ENCODE measurements at places on chromosomes 13 and 19.

DNA sequence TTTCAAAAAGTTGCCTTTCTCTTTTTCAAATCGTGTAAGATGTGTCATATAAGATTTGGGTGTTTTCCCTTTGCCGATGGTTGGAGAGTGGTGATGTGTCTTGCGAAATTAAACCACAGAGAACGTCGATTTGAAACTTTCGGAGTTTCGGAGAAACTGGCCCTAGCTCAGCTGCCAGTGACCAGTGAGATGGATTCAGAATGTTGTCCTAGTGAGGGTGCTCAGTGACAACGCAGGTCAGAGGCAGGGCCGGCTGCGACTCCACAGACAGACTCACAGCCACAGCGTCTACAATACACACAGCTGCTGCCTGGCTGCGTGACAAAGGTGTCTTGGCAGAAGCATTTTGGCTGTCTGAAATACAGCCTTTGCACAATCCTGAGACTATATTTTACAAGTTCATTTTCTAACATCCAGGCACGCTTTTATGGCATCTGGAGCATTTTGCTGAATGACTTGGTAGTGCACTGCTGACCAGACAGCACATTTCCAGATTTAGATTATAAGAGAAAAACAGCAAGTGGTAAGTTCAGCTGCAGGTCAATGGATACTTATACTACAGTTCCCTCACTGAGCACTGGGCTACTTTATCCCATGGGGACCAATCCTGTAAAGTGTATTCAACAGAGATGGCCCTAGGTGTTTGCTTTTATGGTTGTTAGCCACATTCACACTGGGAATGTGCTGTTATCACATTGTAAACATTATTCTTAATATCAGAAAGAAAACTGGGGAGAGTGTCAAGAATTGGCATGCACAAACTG, 207.5 kb downstream of the KCNRG start:
- no peak for DNase-seq

DNA sequence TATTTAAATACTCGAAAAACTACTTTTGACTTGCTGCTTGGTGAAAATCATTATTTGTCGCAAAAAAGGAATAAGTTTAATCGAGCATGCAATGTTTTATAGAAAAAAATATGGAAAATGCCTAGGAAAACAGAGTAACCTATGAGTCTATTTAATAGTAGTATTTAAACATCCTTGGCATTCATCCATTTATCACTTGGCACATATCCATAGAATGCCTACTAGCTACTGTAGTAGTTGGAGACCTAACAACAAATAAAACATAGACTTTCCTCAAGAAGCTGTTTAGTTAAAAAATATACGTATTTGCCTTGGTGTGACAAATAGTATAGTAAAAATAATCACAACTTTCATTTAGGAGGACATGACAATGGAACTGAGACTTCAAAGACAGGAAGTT, 302.1 kb downstream of the DIAPH3 start:
- no peak for DNase-seq

GRCh38 chr13:20492641-20493040, 33.0 kb downstream of the CRYL1 start:
- peak; percentile 25 for DNase-seq

- peak; percentile 24 for DNase-seq
Observed at GRCh38 chr19:12834976-12835757, 788 bp upstream of the RTBDN start.

DNA sequence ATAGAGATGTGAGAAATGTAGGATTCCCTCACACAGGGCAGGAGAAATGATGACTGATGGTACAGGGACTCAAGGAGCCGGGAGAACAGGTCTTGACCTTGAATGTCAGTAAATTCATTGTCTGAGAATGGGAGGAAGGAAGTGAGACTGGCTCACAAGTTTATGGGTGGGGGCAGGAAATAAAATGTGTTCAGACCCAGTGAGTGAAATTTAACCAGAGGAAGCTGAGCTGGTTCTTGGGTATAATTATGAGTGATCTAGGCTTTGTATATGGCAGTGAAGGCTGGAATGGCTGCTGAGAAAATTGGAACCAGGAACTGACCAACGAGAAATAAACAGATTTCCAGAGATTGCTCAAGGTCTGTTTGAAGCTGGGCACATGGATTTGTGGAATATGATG, 6.3 kb upstream of the IGSF23 start:
- no peak for DNase-seq

GRCh38 chr13:114069376-114070097, 62.9 kb downstream of the RASA3 start:
- DNase-seq = no peak

DNA sequence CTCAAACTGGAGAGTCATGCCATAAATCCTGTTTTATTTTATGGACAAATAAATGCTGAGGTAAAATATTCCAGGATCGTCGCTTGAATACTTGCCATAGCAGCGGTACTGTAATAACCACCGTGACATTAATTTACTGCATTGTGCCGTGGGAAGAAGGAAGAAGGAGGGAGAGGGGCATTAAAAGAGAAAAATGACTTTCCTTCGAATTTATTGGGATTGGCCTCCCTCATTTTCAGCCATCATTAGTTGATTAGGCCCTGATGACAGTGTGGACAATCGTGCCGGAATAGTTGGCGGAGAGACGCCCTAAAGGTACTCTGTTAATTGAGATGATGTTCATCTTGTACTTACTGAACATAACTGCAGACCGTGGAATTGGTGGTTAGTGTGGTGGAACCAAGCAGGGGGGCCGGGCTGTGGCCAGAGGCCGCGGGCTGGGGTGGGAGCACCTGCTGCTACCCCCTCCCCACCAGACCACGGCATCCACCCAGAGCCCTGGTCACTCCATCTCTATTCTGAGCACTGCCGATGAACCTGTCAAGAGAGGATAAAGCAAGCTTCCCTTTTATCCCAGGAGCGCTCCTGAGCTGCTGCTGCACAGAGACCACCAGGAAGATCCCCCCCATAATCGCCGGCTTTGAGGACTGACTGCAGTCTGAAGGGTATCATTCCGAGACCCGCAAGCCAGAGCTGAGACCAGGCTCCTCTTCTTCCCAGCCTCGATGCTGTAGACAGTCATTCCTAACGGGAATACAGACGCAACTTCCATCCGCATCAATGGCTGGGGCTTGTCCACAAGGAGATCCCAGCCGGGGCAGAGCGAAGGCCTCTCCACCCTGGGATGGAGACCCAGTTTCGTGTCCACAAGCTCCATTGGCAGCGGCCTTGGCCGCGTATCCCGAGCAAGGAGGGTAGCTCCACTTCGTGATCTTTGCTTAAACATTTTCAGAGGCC, 168.3 kb upstream of the TSHZ3 start:
- no peak for DNase-seq

GRCh38 chr13:55298201-55298600, 1842.5 kb upstream of the PRR20A start:
- DNase-seq = no peak

DNA sequence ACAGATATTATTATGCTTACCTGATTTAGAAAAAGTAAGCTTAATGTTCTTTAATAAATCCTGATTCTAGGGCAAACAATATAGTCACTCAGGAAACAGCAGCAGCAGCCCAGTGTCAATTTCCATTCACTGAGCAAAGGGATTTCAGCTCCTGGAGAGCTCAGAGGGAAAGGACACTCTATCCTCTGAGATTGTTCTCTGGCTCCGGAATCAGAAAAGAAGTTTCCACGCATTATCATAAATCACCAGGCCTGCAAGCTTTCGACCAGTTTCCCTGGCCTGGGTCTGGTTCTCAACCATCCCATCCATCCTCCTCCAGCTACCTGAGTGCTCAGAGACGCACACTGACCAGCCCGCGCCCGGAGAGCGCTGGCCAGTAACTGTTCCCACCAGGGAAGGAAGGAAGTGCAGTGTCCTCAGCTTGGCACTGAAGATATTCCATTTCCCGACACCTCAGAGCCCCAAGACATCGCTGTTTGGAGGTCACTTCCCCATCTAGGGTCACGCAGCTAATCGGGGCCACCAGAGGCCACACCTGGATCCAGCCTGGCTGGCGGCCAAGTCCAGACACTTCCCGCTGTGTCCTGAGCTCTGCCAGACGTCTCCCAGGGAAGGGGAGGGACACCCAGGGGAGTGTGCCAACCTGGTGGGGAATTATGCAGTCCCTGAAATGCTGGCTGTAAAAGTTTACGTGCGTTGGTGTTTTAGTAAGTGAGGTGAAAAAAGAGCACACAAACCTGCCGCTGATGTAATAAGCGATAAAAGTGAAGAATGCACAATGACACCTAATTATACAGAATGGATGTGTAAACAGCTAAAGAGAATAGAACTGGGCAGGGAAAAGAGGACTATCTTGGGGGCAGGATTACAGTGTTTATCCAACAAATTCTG, 29.1 kb downstream of the EPS15L1 start:
- no peak for DNase-seq

DNA sequence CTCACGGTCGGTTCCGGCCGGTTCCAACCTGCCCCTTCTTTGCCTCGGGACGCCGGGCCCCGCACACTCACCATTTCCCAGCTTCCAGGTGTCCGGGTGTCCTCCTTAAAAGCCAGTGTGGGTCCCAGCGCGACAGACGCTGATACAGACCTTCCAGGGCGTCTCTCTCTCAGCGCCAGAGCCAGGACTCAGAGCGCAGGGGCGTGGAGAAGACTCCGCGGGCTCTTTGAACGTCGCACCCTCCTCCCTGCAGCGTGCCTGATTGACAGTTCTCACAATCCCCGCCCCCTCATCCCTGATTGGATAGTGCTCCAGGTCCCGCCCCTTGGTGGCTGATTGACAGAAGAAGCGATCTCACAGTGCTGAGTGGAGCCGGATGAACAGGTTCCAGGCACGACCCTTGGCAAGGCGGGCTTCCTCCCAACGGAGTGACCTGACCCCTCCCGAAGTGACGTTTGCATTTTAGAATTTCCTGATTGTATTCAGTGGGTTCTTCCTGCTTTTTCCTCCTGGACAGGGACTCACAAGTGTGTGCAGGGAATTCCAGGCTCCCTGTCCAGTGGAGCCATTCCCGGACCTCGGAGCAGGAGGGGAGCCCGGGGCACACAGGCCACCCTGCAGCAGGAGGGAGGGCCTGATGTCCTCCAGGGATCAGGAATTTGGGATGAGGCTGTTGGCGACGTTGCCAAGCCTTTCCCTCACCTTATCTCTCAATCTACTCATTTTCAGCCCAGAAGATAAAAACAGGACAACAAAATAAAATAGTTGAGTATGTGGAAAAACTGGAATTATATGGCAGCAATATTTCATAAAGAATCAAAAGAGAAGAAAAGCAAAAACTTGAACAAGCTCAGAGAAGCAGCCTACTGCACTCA, at the start of gene ZNF823:
Gene ZNF823, minus strand, starts transcription at position 201 of the 875 bp plus-strand sequence. Its CDS starts 127 bp downstream, at position 74.
- peak; percentile 97 for DNase-seq

DNA sequence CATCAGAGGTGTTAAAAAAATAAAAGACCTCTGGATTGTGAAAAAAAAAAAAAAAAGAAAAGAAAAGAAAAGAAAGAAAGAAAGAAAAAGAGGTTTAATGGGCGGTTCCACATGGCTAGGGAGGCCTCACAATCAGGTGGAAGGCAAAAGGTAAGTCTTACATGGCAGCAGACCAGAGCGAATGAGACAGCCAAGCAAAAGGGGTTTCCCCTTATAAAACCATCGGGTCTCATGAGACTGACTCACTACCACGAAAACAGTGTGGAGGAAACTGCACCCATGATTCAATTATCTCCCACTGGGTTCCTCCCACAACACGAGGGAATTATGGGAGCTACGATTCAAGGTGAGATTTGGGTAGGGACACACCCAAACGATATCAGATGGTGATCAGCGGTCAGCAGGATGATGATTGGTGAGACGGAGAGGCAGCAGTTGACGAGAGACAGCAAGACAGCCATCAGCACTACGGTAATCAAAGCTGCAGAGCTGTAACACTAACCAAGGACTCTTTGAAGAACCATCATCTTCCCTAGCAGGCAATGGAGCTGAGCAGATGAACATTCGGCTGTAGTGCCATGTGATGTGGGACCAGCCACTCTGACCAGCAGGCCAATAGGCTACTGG, 3.9 kb upstream of the CD209 start:
- DNase-seq = no peak

GRCh38 chr13:89695343-89696257, 1651.9 kb upstream of the MIR17HG start:
- DNase-seq = peak; percentile 62

GRCh38 chr19:32688311-32688710, 3.3 kb upstream of the NUDT19 start:
- DNase-seq = no peak

DNA sequence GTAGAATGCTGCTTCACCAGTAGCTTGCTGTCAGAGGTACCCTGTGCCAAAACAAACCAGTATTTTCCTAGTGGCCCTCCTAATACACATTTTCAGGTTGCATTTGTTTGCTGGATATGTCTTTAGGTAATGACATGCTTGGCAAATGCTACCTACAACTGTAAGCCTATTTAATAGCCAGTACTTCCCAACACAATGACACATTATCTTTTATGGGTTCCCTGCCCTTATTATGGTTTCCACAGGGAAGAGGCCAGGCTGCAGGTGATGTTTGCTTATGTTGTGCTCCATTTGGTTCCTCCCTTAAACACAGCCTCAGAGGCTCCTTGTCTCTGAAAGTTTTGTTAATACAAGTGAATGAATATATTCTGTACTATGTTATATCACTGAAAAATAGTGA, 24.7 kb downstream of the FRY start:
- no peak for DNase-seq

DNA sequence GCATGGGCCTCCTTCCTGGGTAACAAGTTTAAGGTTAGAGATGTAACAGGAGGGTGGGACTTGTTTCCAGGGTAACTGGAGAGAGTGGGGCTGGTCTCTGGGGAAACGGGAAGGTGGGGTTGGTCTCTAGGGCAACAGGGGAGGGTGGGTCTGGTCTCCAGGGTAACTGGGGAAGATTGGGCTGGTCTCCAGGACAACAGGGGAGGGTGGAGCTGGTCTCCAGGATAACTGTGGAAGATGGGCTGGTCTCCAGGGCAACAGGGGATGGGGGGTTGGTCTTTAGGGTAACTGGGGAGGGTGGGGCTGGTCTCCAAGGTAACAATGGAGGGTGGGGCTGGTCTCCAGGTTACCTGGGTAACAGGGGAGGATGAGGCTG, 36.5 kb downstream of the SPTBN4 start:
- no peak for DNase-seq

DNA sequence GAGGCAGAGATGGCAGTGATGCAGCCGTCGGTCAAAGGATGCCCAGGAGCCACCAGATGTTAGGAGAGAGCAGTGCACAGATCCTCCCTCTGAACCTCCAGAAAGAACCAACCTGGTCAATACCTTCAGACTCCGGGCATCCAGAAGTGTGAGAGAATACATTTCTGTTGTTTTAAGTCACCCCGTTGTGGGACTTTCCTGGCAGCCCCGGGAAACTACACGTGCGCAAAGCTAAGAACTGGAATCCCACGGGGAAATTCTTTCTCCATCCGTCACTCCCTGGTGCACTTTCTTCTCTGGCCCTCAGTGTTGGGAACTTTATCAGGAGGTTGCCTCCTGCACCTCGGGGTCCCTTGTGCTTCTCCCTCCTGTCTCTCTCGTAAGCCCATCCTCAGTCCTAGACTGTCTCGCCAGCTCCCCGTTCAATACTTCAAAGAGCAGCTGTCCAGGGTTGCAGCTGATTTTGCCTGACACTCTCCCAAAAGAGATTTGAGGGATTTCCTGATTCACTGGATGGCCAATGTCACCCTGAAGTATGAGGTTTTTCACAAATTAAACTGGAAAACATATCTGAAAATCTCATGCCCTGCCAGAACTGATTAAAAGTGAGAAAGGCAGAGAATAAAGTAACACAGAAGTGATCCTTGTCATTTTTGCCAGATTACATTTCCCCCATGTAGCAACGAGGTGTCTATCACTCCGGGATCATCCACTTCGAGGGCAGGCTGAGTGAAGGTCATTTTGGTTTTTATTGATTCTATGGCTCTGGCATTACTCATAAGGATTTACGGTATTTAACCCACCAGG, 136.8 kb downstream of the DCT start:
- DNase-seq = no peak

Measured in ACHN (cell line).